Fibroblast of villous mesenchyme (primary cell): ENCODE measurements at places on chromosomes 6 and 20.

- DNase-seq = no peak
These were observed 97.8 kb upstream of the BHLHE23 start for GRCh38 chr20:63104312-63105181.

DNA sequence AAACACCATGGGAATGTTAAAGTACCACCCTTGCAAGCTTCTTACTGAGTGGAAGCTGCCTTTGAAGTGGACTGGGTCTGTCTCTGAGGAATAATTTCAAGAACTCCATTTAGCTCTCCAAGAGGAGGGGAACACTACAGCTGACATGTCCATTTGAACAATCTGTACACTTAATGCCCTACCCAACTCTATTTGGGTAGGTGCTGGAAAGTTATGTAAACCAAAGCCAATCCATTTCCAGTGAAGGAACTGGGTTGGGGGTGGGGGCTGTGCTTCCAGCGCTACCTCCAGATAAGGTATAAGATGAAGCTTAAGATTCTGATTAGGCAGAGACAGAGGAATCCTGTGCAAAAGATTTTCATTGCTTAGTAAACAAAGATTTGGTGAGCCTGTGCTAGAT lies 122.0 kb downstream of the TCP11 start:
- no peak for DNase-seq

GRCh38 chr6:120590611-120591010 lies 743.7 kb downstream of the TBC1D32 start:
- no peak for DNase-seq

GRCh38 chr20:64038224-64038564 lies 2.2 kb downstream of the C20orf204 start:
- no peak for DNase-seq

DNA sequence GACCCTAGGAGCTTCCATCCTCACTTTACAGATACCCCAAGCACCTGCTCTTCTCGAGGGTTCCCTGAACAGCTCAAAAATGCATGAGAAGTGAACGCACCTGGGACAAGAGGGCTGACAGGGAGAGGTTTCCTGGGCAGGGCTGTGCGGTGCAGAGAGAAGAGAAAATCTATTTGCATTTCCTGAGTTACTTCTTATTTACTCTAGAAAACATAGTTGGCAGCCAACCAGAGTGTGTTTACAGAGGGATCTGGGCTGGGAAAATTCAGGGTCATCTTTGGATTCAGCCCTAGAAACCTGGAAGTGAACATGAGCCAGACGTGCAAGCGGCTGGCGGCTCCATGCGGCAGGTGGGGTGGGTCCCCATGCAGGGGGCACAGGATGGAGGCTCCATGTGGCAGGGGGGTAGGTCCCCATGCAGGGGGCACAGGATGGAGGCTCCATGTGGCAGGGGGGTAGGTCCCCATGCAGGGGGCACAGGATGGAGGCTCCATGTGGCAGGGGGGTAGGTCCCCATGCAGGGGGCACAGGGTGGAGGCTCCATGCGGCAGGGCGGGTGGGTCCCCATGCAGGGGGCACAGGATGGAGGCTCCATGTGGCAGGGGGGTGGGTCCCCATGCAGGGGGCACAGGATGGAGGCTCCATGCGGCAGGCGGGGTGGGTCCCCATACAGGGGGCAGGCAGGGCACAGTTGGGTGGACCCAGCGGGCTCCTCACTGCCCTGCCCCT lies 342.0 kb downstream of the TAF4 start:
- no peak for DNase-seq

DNA sequence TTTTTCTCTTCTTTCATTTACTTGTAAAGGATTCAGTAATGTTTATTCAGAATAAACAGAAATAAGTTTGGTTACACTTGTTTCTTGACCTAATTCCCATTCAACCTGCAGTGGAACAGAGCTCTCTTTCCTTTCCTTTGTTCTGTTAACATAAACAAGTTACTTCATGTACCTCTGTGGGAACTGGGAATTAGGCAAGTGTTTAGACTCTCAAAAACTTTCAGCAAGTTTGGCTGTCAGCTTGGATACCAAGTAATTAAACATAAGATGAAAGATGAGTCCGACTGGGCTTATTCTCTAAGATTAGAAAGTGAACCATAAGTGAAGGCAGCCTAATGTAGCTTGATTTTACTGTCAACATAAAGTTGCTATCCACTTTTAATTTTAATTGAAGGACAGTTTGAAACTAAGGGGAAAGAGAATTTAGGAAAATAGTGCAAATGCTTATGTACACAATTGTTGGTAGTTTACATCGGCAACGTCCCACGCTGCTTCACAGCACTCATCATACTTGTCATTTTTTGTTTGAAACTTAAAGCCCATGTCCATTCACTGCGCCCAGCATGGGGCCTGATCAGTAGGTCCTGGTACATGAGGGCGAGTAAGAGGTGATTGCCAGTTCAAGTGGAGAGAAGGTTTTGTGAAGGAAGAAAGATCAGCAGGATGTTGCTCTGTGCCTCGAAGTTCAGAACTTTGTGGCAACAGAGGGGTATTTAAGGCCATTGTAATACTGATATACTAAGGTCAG lies 113.0 kb downstream of the PLEKHG1 start:
- DNase-seq = no peak
